ENCODE measurements at places on chromosomes 7 and 10.

DNA sequence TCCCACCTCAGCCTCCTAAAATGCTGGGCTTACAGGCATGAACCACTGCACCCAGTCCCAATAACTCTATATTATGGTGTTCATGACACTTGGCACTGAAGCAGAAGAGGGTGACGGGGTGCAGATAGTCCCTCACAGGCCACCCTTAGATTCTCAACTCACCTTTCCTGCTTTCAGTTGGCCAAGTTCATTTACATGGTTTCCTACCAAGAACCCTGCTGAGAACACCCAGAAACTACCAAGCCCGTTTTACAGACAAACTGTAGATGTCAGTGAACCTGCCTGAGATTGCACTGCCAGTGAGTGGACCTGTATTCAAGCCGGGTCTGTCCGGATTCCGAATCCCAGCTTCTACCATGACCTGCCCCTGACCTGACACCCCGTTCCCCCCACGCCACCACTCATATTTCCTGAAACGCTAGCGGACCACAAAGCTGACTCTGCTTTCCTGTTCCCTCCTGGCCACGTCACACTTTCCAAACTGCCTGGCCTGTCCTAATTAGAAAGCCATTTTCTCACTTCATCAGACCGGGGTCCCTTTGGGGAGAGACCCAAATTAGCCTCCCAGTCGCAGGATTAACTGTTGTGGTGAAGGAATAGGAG is 17.3 kb downstream of the GRID2IP start:
- no peak for DNase-seq

- DNase-seq: no peak
Measured at GRCh38 chr10:130045091-130045652, 65.5 kb downstream of the C10orf143 start.

- no peak for DNase-seq
Measured at GRCh38 chr10:70668454-70668970, 3.8 kb upstream of the ADAMTS14 start.

DNA sequence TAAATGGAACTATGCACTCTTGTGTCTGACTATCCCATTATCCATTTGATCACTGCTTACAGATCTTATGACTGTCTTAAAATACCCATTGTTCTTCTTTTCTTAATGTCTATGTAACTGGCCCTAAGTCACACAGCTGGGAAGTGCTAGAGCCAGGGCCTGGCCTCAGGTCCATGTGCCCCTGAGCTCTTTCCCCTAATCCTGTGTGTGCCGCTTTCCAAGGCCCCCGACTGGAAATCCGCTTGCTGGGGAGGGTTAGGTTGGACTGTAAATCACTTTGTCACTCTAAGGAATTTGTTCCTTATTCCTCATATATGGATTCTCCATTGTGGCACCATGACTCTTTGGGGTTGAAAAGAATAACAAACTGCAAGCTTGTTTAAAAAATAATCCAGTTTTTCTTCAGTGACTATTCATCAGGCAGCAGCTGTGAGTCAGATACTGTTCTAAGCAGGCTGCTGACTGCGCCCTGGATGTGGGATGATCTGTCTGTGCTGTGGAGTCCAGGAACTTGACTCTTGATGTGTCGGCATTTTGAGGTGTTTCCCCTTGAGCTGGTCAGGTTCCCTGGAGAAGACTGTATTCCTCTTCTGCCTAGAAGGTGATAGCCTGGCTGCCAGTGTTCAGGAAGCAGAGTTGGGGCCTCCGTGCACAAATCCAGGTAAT is 236.3 kb downstream of the SDK1 start:
- no peak for DNase-seq

DNA sequence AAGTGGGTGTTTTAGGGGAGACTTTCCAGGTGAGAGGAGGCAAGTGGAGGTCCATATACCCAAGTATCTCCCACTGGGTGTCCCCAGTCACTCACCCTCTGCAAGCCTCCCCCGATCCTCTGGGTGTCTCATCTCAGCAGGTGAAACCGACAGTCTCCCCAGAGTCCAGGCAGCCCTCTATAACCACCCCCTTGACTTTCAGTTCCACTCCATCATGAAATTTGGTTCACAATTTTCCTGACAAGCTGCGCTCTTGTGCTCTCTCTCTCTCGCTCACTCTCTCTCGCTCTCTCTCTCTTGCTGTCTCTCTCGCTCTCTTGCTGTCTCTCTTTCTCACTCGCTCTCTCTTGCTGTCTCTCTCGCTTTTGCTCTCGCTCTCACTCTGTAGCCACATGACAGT is 8.1 kb upstream of the RABGEF1 start:
- no peak for DNase-seq

DNA sequence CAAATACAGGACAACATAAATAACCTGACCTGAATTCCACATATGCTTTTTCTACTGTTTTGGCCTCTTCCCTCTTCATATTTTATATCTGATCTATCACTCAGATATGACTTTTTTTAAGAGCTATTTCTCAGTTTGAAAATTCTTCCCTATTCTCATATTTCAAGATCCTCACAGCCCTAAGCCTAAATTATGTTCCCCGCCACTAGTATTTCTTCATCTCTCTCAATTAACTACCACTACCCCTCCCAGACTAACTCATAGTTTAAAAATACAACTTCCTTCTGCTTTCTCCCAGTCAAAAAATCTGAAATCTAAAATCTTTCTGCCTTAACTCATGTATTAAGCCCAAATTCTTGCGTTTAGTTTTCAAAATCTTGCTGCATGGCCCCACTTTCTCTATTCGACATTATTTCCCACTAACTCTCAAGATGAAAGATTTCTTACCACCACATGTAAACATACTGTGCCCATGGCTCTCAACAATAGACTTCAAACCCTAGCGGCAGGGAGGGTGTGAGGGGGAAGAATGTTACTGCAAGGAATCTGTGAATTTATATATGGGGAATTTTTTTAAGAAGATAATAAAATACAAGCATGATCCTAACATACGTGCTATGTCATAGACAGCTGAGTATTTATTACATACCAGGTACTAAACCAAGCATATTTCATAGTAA is 64.6 kb downstream of the TFEC start:
- DNase-seq: no peak

DNA sequence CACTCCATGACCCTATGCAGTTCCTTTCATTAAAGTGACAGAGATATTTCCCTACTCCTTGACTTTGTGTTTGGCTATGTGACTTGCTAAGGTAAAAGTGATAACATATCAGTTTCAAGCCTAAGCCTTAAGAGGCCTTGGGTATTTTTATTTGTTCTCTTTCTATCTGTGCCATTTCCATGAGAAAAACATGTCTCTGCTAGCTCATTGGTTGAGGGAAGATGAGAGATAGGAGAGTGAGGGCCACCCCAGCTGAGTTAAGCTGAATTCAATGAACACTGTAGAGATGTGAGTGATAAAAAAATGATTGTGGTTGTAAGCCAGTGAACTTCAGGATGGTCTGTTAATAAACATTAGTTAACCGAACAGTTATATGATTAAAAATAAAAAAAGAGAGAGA is 13.4 kb downstream of the TASOR2 start:
- no peak for DNase-seq

DNA sequence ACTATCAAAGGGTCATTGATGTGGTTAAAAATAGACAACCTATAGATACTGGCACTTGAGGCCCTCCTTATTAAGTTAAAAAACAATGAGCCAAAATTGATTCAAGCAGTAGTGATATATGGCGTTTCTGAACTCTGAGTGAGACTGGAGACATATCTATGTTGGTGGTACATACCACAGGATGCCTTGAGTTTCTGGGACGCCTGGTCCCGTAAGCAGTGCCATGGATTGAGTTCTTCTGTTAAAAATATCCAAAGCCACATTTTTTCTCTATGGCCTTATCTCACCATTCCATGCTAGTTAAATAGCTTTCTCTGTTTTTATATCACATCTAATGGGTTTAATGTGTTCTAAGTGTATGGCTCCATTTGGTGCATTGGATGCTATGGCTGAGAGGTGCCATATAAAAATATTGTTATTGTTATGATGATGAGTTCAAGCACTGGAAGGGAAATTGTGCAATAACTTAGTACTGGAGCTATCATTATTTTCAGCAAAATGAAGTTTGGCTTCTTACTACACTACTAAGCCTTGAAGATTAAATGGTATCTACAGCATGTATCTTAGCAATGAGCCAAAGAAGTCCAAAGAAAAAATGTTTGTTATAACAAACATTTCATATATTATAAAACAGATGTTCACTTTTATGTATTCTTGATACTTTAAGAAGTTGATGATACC is 713.9 kb downstream of the SUGCT start:
- no peak for DNase-seq

DNA sequence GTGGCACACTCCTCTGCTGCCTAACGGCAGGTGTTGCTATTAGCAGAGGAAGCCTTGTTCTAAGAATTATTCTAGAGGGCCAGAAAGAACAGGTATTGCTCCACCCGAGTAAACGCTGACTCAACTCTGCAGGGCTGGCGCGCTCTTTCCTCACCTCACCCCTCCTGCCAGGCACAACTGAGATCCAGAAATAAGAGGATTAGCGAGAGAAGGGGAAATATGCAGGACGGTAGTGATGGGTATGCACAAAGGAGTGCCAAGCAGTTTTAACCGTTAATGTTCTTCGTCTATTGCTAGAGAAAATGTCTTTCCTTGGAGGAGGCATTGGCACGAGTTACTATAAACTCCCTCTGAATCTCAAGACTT is 369 bp upstream of the SCIN start:
- DNase-seq: no peak

DNA sequence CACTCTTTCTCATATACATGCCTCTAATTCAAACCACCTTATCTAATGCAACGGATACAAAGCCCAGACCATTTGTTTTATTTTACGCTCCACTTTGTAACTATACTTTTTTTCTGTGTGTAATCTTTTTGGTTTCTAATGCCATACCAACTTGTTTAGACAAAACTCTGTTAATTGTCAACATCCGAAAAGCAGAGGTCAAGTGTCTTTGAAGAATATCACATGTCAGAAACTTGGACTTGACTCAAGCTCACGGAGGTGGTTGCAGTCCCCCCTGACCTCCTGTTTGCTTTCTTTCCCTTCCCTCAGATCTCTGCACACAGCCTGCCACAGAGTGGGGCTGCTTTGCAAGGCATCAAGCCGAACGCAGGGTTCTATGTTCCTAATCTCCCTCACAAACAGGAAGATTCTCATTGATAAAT is 698.9 kb downstream of the PARD3 start:
- no peak for DNase-seq

- DNase-seq: no peak
Measured at GRCh38 chr10:11204351-11204942, 186.8 kb downstream of the CELF2 start.

DNA sequence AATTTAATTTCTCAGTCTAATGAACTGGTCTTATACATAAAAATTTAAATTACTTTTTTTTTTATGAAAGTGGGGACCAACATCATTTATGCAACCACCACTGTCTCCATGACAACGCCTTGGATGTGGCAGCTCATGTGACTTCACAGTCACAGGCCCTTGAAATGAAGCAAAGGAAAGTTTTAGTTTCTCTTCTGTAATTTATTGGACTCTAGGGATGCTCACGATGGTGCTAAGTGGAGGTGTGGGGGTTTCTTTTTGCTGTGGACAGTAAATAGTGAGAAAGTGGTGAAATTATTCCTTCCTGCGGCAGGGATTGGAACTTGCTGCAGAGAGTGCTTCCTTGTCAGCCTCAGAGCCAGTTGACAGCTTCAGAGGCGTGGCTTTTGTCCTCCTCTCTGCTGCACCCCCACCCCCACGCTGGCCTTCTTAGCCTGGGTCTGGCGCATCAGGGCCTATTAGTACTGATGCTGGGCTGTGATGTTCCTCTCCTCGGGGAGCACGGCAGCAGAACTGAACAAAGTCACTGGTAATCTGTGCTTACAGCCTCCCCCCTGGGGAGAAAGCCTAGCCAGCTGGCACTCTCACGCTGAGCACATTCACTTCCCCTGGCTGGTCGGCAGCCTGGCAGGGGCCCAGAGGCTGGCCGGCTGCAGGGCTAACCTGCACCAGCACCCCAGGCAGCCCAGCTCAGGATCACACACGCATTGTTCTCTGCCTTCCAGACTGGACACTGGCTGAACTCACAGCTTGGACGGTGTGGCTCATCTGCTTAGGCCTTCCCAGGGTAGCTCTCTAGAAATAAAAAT is 517.5 kb upstream of the GALNT17 start:
- no peak for DNase-seq

GRCh38 chr10:64535131-64535867 is 1014.1 kb downstream of the REEP3 start:
- no peak for DNase-seq
